ENCODE measurements at places on chromosomes 7 and 10.

- DNase-seq: no peak
Measured at GRCh38 chr7:132059141-132059540, 502.7 kb upstream of the PODXL start.

- DNase-seq: no peak
Measured at GRCh38 chr10:12735843-12736462, 265.6 kb downstream of the CCDC3 start.

DNA sequence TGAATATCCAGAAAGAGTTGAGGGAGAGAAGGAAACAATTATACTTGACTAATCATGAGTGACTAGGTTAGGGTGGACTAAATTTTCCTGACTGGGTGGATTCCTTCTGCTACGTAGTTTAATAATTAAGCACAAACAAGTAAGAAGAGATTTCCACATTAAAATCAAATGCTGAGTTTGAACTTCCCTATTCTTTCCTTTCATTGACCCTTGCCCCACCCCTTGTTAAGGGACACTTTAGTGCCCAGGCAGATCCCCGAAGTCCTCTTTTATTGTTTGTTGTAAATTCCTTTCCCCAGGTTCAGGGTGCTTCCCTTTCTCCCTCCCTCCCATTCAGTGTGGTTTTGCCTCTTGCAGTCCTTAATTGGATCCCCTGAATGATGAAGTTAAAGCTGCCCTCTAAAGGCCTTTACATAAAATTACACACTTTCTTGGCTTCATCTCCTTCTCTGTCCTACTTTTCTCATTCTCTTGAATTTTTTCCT is 8.8 kb upstream of the SPAM1 start:
- no peak for DNase-seq

DNA sequence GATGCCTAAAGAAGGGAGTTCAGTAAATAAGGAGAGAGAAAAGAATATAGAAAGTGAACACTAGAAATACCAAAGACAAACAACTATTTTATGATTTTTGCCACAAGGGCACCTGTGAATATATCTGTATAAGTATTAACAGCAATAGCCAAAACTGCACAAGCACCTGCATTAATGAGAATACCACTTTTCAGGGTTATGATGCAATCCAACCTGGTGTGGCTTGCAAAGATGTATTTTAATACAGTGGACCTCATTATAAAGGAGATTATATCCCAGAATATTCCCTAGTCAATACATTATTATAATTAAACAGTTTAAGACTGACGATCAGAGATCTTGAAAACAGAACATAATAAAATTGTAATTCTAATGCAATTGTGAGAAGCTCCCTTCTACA is 4.0 kb downstream of the BRAF start:
- DNase-seq: no peak

DNA sequence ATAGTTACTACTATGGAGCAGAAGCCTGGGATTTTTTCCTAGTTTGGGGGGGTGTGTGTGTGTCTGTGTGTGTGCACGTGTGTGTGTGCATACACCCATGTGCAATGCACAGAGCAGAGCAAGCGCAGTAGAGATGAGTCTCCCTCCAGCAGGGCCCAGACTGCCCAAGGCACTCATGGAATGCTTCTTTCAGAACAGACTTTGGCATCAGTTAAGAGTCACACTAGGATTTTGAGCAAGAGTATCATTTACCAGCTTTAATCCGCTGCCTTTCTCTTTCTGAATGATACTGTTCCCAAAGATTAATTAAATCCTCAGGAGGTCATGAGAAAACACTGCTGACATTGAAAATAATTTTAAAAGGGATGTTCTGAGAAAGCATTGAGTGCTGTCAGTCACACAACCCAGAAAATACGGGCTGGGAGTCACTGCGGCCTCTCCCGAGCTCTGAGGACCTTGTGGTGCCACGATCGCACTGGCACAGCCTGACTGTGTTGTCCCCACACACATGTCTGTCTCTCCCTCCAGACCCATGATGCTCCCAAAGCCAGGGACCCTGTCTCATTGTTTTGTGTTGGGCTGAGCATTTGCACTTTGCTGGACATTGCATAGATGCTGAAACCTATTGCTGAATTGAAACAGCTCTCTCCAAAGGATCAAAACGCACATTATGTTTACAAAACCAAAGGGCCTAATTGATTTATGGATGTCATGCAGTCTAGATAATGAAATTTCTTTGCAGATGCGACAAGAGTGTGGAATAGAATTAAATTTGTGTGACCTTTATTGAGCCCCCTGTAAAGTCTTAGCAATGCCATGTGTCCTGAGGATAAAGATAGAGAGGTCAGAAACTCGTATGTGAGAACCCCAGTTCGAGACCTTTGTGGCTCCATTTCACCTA is 54.7 kb upstream of the FIGNL1 start:
- no peak for DNase-seq

DNA sequence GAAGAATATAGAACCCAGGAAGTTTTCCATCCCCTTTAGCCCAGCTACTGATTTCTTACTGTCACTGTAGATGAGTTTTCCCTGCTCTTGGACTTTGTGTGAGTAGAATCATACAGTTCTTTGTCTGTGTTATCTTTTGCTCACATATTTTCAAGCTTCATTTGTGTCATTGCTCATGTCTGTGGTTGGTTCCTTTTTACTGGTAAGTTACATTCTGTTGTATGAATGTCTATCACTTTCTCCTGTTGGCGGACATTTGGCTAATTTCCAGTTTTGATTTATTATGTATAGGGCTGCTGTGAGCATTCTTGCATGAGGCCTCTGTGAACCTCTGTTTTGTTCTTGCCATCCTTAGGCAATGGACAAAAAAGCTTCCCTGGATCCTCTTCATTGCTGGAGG is 5.3 kb downstream of the GLRX3 start:
- no peak for DNase-seq

GRCh38 chr10:126090443-126090842 is 194.1 kb downstream of the FANK1 start:
- no peak for DNase-seq

- no peak for DNase-seq
Measured at GRCh38 chr7:46759711-46760480, 822.0 kb downstream of the TNS3 start.

- no peak for DNase-seq
Measured at GRCh38 chr10:13844651-13845050, 257.9 kb downstream of the PRPF18 start.

DNA sequence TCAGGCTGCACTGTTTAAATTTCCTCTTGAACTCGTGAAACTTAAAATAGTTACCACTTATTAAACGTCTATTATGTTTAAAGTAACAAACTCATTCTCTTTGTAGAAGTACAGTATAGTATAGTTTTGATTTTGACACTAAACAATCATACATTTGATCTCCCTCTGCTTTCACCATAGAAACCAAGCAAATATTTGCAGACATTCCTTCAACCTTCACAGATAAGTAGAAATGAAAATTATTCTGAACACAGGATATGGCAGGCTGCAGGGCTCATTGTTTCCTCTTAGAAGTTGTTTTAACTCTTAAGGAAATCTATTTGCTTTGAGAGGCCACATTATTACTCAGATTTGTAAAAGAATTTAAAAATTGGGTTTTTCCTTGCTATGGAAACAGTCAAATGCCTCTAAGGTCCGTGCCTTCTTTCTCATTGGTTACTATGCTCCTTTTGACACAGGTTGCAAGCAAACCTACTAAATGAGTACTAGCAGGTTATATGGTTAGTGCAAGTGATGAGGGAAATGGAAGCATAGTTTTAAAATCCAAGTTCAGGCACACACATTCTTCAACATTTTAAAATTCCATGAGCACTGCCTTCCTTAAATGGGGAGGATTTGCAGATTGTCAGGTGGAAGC is 92.8 kb upstream of the FAM133B start:
- DNase-seq: no peak

DNA sequence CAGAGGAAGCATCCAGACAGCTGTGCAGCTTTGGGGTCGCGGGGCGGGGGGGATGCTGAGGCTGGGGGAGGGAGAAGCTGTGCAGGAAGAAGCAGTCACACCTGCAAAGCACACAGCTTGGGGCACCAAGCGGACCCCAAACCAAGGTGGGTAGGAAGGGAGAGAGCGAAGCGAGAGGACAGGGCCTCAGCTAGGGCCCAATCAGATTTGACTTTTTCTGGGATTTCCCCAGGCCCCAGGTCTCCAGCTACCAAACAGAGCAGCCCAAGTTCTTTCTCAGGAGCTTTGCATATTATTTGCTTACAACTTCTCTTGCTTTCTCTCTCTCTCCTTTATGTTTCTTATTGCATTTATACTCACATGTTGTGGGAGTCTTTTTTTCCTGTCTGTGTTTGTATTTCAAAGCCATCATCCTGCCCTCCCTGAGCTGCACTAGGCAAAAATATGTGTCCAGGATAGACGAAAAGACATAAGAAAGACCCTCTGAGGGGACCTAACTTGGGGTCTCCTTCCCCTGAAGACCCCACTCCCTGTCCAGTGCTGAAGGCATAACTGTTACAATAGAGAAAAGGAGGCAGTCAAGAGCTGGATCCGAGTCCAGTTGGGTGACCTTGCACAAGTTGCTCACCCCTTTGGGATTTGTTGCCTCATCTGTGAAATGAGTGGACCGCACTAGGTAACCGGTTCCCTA is 50.6 kb upstream of the SMNDC1 start:
- no peak for DNase-seq

DNA sequence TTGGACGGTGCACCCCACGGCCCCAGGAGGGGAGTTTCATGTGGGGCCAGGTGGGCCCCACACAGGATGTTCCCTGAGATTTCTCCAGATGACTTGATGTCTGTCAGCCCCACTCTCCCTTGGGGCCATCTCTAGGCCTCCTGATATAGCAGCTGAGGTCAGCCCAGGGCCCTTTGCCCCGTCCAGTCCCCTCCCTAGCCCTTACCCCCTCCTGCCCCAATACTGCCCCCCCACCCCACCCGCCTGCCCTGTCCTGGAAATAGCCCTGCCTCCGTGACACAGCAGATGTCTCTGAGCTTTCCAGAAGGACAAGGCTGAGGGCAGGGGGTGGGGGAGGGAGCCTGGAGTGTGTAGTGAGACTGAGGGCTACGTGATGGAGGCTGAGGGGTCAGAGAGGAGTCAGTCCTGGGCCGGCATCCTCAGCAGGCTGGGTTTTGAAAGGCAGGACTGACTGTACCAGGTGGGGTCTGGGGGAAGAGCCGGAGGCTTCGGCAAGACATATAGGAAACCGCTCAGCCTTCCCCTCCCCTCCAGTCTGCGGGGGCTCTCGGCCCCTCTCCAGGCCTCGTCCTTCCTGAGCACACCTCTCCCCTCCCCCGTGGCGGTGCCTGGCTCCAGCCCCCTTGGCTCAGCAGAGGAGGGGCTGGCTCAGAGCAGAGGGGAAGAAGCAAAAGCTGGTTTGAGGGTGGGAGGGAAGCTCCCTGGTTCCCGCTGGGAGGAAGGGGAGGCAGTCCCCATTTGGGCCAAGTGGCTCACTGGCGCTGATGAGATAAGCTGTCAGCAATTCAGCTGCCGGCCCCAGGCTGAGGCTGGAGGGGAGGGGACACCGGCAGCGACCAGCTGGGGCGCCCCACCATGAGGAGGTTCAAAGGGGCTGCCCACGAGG is 2.0 kb downstream of the FLNC start:
- DNase-seq: no peak

- no peak for DNase-seq
Measured at GRCh38 chr10:125548878-125549277, 134.1 kb downstream of the TEX36 start.
